ENCODE measurements at places on chromosomes 12 and 14. TPM values are rescaled to one million over a fixed set of nuclear protein-coding genes. Genes with fewer than 3 reads are reported as not detected.

FAIM2 gene
- 16.4 TPM for total RNA-seq

LPAR5 gene
- 3.7 TPM for total RNA-seq

SYNDIG1L gene
- 1.2 TPM for total RNA-seq

OLR1 gene
- total RNA-seq, result 9.3 TPM

KCNH3 gene
- 0.10 TPM for total RNA-seq

LRRC10 gene
- not detected for total RNA-seq

GPR65 gene
- 2.8 TPM for total RNA-seq
